Glomerular endothelial cell (primary cell): ENCODE measurements at places on chromosomes 12 and 14.

DNA sequence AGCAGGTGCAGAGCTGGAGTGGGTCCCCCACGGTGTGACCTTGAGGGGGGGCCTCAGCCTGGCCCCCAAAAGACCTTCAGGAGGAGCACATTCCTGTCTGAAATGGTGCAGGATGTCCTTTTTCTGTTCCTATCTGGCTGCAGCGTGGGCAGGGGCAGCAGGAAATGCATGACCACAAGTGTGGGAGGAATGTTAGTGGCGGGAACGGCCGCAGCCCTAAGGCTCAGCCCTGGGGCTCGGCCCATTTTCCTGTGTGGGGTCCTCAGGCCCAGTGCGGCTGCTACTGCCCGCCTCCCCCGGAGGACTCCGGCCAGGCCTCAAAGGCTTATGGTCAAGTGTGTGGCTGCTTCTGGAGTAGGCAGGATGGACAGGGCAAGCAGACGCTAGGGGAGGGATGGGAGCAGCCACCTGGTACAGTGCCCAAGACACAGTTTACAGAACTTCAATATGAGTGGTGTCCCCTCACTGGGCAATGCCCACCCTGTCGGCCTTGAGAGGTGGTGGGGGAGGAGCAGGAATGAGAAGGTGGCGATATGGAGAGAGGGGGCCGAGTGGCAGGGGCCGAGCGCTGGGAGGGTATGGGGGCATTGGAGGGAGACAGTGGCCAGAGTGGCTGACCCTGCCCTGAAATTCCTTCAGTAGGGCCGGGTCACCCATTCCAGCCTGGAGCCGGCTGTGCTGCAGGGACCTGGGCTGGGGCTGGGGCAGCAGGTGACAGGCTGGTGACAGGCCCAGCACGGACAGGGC, 137.4 kb downstream of the CALM1 start:
- no peak for DNase-seq

- DNase-seq: no peak
These were observed 52.0 kb upstream of the SYNE2 start for GRCh38 chr14:63800651-63801375.

DNA sequence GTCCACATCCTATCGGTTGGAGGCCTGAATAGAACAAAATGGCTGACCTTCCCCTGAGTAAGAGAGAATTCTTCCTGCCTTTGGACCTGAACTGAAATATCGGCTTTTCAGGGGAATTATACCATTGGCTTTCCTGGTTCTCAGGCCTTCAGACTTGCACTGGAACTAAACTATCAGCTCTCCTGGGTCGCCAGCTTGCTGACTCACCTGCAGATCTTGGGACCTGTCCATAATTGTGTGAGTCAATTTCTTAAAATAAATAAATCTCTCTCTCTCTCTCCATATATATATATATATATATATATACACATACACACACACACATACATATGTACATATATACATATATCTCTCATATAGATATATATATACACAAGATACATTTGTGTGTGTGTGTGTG, 41.6 kb downstream of the KCNK10 start:
- DNase-seq: no peak

DNA sequence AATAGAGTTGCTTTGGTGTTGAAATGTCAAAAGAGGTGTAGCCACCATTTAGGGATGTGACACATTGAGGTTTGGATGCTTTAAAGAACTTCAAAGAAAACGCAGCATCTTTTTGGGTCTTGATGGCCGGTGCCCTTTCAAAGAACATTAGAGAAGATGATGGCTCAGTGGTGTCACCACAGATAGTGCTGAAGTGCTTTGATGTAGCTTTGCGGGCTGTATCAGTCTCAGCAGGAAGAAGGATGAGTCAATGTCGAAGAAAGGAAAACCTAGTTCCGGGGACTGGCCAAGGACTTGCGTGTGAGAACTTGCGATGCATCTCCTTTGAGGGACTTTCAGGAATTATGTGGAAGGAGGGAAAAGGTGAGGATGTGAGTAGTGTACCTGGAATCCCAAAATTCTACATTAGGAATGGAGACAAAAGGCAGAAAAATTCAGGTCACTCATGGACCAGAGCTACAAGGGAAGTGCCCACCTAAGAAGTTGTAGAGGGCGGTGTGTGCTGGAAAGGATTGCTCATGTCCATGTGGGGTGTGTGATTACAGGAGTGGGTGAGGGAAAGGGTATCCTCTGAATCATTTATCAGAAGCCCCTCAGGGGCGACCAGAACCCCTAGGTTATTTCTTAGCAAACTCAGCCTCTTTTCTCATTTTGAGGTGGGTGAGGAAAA, 39.7 kb upstream of the GZMB start:
- no peak for DNase-seq

DNA sequence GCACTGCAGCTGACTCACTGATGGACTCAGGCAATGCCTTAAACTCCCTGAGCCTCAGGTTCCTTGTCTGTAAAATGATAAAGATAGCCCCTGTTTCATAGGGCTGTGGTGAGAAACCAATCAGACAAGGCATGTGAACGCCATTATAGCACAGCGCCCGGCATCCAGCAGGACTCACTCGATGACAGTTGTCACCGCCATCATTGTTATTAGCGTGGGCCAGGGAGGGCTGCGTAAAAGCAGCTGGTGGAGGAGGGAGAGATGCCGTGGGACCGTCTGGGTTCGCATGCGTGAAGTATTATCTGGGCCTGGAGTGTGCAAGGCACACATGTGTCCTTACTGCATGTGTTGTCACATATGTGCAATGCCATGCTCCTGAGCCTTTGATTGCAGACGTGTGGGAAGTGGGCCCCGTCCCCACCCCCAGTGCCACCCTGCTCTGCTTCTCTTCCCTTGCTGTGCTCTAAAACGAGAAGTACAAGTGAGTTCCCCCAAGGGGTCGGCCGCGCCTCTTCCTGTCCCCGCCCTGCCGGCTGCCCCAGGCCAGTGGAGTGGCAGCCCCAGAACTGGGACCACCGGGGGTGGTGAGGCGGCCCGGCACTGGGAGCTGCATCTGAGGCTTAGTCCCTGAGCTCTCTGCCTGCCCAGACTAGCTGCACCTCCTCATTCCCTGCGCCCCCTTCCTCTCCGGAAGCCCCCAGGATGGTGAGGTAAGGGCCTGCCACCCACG, at the start of gene PTPN6:
Gene PTPN6, plus strand, starts transcription at position 546 of the 730 bp plus-strand sequence. Its CDS starts 157 bp downstream, at position 703.
- no peak for DNase-seq

GRCh38 chr14:52877628-52878027, 73.2 kb downstream of the FERMT2 start:
- no peak for DNase-seq

DNA sequence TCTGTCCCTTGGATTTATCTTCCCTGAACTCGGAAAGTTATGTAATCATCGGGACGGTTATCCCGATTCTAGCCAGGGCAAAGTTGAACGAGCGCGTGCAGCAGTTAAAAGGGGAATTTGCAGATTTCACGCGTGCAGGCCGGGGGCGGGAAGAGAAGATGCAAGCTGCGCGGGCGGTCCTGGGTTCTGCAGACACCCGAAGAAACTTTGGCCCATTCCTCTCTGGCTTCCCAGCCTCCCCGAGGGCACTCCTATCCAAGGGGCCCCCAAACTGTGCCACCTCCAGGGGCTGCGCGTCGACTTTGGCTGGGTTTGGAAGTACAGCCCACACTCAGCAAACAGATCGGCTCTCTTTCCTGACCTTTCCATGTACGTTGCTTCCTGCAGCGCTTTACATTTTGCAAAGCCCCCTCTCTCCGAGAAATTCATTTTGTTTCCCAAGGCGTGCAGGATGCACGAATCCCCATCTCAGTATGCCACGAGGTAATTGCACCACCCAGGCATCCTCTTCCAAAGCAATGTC, 941 bp upstream of the PPP1CC start:
- no peak for DNase-seq

- DNase-seq: no peak
These were observed 12.1 kb downstream of the HIGD1C start for GRCh38 chr12:50964432-50964831.

GRCh38 chr12:131454418-131455217, 256.3 kb upstream of the SFSWAP start:
- no peak for DNase-seq

- no peak for DNase-seq
These were observed 8.5 kb upstream of the KRT5 start for GRCh38 chr12:52528641-52529143.

DNA sequence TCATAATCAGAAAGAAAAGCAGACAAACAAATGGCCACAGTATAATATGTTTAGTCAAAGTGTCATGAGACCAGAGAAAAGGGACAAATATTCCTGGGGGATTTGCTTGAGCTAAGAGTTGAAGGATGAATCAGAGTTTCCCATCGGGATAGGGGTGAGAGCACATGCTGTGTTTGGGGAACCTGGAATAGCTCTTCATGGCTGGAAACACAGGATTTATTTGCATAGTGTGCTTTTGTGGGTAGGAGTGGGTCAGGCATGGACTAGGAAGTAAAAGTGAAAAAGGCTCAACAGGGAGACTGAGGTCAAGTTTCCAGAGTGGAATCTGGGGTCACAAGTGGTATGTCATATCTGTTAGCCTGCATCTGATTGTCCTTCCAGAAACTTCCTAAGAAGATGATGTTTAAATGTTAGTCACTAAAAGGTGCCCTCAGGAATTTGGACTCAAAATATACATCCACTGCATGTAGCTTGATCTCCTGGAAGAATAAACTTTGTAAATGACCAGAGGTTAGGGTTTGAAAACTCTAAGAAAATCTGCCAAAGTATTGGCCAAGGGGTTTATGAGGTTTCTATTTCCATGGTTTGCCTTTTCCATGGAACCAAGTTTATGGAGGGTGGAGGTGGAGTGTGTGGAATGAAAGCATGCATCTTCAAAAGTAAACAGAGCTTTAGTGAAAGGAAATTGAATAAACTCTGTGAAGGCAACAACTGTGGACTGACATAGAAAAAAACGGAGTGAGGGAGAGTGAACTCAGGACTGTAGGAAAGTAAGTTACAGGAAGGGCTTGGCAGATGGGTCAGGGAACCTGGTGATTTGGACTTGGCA, 344.6 kb downstream of the C12orf75 start:
- DNase-seq: no peak

- no peak for DNase-seq
These were observed 15.9 kb downstream of the HHIPL1 start for GRCh38 chr14:99660794-99661193.

- DNase-seq: no peak
These were observed 36.1 kb upstream of the OR5AU1 start for GRCh38 chr14:21191809-21192446.

- DNase-seq: no peak
These were observed at the start of gene ISM2 for GRCh38 chr14:77498120-77498979. ISM2 (minus strand) TSS chr14:77498816; CDS start chr14:77498793, 23 bp downstream.

- no peak for DNase-seq
These were observed 115.3 kb downstream of the TRMT5 start for GRCh38 chr14:60865378-60866127.

DNA sequence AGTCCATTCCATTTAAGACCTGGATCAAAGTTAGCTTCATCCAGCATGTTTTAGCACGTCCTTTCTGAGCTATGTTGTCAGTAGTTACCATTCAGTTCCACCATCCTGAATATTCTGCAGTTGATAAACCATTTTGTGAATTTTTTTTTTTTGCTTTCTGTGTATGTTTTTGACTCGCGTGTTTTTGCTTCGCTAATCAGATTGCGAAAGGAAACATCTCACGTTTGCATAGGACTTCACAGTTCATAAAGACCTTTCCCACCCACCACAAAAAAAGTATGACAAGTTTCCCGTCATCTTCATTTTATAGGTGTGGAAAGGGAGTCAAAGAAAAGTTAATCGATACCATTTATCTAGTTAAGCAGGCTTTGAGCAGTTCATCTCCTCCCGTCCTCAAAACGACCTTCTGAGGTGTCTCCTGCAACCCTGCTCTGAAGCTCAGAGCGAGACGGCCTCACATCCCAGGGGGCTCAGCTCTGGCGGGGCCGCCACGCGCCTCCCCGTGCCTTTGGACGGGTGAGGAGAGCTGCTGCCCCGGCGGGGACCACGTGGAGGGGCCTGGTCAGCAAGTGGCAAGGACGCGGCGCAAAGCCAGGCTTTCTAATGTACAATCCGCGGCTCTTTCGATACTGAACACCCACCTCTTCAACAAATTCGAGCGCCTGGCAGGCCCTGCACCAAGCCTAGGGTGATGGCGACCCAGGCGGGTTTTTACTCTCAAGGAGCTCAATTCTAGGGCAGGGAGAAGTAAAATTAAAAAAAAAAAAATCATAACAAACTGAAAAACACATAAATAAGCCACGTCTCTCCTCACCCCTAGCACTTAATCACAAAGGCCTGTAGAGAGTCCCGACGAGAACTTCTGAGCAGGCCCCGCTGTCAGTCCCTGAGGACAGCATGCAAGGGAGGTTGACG, 988 bp upstream of the TMEM263 start:
- DNase-seq: no peak

DNA sequence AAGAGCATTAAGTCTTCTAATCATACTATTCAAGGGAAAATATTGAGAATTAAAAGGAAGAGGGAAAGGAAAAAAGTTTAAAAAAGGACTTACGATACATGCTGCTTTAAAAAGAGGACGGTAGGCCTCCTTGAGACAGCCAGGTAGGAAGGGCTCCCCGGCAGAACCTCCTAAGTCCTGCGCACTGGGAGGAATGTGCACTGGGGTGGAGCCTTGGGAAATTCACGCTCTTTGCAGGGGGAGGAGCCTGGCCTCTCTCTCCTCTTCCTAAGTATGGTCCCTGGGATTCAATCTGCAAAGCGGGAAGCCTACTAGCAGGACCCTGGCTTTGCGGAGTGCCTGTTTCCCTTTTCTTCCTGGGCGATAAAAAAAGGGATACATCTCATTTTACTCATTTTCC, 553.0 kb downstream of the RPS29 start:
- no peak for DNase-seq

DNA sequence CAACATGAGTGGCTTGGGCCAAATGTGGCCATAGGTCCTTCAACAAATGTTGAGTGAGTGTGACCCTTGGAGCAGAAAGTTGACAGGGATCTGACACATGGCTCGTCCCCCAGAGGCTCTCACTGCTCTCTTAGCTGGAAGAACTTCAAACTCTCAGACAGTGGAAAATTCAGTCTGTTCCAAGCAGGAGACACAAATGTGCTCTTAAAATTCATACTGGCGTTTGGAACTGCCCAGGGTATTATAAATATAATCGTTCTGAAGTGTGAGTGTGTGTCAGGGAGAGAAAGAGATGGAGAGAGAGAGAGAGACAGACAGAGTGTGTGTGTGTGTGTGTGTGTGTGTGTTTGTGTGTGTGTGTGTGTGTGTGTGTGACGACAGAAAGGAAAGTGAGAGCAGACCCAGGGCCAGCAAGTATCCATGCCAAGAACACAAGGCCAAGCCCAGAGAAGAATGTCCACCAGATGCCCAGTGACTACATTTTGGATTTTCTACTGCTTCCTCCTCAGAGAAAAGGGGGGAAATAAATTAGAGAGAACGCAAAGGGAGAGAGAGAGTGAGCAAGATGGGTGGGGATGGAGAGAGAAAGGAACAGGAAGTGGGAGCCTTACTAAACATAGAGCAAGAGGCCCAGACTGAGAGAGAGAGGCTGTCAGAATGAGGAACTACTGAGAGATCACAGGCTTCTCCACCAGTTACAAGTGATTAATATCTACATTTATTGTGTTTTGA, 193.6 kb upstream of the NUDT4 start:
- DNase-seq: no peak
